ENCODE measurements at places on chromosomes 3 and 15.
A peak's percentile ranks its signal among the peaks of the same experiment; 100 is the strongest.

DNA sequence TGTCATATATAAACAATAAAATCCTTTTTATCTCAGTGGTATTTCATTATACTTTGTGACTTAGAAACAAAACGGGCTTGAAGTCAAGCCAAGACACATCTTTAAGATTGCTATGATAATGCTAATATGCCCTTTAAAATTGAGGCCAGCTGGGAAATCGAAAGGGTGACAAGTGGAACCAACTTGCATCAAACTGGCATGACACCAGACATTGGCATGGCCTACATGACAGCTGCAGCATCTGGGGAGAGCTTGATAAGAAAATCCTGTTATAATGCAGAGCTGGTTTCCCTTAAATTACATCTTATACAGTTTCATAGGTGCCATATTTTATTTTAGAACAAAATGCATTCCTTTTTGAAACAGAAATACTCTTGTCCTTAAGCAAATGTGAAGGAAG is 325.2 kb downstream of the ZBBX start:
- DNase-seq: no peak

GRCh38 chr3:6733699-6734394 is 127.1 kb upstream of the GRM7 start:
- no peak for DNase-seq

DNA sequence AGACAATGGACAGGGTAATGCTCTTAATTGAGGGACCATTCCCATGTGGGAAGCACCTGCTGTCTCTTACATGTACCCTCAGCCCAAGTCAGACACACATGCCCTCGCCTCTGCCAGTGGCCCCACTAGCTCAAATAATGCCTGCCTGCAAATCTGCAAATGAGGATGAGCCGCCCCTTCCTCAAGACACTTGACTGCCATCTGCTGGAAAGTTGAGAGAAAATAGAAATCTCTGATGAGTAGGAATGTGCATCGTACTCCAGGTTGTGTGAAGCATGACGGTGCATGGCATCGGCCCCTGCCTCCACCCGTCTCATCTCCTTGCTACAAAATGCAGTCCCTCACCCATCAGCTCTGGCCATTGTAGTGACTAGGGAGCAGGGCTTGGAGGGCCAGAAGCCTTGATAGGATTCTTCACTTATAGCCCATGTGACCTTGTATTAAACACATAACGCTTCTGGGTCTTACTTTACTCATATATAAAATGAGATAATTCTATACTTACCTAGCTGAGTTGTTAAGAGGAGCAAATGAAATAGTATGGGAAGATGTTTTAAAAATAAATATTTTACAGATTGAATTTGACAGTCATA is 6.3 kb upstream of the SCN5A start:
- DNase-seq: peak; percentile 13

- no peak for DNase-seq
These were observed 391.8 kb downstream of the VPS13C start for GRCh38 chr15:61668444-61668843.

GRCh38 chr3:195115600-195116406 is 155.2 kb downstream of the XXYLT1 start:
- no peak for DNase-seq

DNA sequence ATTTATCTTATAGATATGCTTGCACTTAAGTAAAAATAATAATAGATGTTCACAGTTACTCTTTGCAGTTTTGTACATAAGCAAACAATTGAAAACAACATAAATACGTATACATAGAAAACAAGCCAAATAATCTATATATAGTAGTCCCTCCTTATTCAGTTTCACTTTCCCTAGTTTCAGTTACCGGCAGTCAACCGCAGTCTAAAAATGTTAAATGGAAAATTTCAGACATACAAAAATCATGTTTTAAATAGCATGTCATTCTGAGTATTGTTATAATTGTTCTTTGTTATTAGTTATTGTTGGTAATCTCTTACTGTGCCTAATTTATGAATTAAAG is 262.0 kb downstream of the CGGBP1 start:
- no peak for DNase-seq

DNA sequence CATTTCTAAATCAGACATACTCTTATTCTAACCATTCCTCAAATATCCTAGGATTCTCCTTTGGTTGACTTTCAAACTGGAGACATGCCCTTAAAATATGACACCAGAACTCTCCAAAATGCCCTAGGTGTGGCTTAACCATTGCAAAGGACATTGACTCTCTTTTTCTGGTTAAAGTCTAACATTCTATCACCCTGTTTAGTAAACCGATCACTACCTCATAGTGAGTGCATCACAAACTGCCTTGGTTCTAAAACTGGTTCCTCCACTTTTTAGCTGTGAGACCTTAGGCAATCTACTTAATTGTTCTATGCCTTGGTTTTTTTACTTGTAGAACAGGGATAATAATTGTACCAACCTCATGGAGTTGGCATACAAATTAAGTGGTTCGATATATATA is 224.3 kb downstream of the CDIN1 start:
- no peak for DNase-seq

- DNase-seq: no peak
These were observed 309.9 kb downstream of the TLE3 start for GRCh38 chr15:69787791-69788190.

DNA sequence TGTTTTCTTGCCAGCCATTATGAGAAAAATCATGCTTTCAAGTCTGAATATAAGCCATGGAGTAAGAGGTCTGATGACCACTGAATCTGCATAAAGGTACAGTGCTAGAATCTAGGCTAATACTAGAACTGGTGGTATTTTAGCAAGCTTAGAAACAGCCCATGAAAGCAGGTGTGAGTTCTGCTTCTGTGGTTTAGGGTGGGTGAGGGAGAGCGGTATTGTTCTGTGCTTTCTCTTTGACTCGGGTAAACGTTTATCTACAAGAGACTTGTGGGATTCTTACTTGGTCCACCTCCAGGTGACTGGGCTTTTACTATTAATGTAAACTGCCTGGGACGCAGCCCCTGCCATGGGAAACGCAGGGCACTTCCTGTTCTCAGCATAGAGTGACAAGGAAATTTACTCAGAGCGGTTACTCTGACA is 55.2 kb downstream of the PGPEP1L start:
- DNase-seq: no peak

DNA sequence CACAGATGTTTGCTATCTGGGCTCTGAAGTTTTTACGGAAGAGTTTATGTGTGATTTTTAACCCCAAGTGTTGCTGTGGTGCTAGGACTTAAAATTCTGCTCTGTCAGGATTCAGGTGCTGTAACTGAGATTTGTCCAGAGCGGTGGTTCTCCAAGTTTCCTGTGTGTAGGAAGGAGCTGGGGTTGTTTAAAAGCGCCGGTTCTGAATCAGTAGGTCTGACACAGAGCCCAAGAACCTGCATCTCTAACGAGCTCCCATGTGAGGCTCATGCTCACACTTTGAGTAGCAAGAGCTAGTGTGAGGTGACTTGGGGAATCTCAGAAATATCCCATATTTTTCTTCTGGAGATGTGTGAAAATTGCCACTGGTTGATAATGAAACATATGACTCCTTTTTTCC is 325.5 kb downstream of the SATB1 start:
- no peak for DNase-seq

- DNase-seq: no peak
These were observed 85.8 kb downstream of the SLC49A4 start for GRCh38 chr3:122880624-122881023.

- DNase-seq: no peak
These were observed 16.4 kb downstream of the FSD2 start for GRCh38 chr15:82789491-82789890.

DNA sequence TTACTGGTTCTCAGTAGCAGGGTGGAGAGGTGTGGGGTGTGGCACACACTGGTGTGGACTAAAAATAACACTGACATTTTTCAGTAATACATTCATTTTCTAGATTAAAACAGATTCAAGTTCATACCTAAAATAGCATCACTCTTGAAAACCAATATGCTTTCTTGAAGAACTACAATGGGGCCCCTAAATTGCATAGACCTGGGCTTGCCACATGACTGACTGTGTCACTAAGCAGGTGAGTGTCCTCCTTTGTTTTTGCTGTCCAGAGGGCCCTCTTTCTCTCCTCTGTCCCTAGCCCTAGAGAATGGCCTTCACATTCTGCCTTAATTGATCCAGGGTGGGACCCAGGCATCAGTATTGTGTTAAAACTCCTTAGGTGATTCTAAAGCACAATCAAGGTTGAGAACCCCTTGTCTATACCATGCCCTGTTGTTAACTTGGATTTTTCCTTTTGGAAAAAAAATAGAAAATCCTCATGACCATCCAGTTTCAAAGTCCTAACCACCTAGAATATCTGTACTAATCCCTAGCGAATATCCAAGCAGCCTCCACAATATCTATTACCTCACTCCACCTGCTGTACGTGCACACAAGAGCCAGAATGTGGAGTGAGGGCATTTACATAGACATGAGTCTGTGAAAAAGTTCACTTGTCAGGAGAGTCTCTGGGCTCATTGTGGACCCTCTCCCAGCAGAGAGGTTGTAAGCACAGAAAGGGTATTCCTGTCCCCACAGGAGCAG is 18.7 kb upstream of the TMEM41A start:
- DNase-seq: no peak

DNA sequence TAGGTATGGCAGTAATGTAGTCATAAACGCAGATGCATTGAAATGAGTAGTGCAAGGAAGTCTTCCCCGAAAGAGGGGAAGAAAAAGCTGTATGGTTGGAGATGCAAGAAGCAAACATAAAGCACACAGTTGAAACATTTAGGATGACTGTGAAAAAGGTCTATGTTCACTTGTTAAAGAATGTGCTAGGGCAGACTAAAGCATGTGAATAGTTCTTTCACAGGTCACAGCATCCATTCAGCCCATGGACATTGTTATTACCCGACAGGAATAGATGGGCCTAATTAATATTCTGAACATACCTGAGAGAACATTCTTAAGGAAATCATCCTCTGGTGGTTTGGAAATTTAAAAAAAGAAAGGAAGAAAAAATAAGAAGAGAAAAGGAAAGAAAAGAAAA is 595.2 kb downstream of the ZIC1 start:
- no peak for DNase-seq

- no peak for DNase-seq
These were observed 152.3 kb upstream of the LRRN1 start for GRCh38 chr3:3646934-3647333.

DNA sequence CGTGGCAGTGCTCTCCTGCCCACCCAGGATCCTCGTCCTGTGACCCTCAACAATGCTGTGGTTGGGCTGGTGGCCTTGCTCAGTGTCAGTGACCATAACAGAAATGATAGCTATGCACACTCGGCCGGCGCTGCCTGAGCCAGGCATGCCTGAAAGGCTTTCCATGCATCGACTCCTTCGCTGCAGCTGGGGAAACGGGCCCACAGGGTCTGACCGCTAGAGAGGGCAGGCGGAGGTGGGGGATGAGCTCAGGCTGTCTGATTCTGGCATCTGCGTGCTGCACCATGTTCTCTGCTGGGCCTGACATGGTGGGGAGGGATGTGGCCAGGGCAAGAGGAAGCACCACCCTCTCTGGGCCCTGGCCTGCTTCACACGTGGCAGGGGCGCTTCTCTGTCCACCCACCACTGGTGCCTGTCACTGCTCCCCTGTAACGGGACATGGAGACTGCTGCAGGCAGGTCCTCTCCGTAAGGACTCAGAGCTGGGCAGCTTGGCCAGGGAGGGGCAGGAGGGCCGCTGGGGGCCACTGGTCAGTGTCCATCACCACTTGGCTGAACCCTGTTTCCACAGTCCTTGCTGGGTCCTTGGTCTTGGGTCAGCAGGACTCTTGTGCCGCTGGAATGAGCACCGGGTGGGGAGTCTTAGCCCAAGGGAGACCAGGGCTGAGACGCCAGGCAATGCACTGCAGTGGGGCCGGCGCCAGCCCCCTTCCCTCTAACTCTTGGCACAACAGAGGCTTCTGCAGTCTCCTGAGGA is 64.1 kb upstream of the RPL32 start:
- no peak for DNase-seq

DNA sequence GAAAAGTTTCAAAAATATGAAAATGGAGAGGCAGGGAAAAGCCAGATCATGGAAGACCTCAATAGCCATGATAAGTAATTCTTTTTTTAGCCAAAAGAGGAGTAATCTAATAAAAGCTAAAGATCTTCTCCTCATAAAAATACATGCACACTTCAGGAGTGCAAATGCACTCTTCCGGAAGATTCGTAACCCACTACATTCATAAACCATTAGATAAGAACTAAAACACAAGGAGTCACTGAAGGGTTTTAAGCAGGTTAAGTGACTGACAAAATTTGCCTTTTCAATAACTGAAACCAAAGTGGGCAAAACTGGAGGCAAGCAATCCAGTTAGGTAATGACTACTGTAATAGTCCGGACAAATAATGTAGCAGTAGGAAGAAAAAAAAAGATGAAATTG is 46.0 kb downstream of the UBE3A start:
- DNase-seq: no peak

GRCh38 chr15:83107841-83108181 is 366 bp downstream of the TM6SF1 start:
- no peak for DNase-seq

DNA sequence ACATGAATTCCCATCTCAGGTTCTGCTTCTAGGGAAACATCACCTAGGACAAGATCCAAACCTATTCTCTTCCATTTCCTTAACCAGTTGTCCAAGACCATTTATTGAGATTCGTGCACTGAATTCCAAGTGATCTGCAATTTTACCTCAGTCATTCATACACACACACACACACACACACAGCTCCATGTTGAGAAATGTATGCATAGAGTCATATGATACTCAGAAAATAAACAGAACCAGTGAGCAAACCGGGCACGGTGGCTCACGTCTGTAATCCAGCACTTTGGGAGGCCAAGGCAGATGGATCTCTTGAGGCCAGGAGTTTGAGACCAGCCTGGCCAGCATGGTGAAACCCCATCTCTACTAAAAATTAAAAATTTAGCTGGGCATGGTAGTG is 6.1 kb upstream of the KPNA1 start:
- DNase-seq: no peak

- DNase-seq: no peak
These were observed 13.8 kb downstream of the FOXL2 start for GRCh38 chr3:138933068-138933668.

GRCh38 chr3:41893977-41894376 is 67.9 kb downstream of the ULK4 start:
- peak; percentile 63 for DNase-seq

DNA sequence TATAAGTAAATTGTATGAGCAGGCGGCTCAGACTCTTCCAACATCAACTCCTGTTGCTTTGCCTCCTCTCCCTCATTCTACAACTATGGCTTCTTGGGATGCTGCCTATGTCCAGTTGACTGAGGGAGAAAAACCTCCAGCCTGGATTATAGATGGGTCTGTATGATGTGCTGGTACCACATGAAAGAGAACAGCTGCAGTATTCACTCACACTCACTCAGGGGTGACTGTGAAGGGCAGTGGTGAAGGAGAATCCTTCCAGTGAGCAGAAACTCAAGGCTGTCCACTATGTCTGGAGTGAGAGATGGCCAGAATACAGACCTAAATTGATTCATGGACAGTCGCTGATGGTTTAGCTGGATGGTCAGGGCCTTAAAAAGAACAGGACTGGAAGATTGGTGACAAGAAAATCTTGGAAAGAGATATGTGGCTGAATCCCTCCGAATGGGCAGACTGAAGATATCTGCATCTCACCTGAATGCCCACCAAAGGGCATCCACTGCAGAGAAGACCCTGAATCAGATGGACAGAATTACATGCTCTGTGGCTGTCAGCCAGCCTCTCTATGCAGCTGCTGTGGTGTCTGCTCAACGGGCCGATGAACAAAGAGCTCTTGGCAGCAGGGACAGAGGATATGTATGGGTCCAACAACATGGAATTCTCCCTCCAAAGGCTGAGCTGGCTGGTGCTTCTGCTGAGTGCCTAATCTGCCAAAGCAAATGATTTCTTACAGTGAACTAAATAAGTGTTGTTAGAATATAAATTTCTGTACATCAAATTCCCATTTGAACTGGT is 1.9 kb upstream of the BCL2L10 start:
- no peak for DNase-seq

GRCh38 chr3:10553591-10554235 is 48.3 kb upstream of the ATP2B2 start:
- DNase-seq: no peak

All from B cell (primary cell).